ENCODE measurements at places on chromosomes 7 and 10.

- DNase-seq = no peak
These were observed 458.1 kb downstream of the RPS24 start for GRCh38 chr10:78491812-78492211.

- no peak for DNase-seq
These were observed 250.5 kb downstream of the SDK1 start for GRCh38 chr7:3551536-3551935.

GRCh38 chr10:104122225-104123107 is 495 bp downstream of the SFR1 start:
- DNase-seq = peak; percentile 48

DNA sequence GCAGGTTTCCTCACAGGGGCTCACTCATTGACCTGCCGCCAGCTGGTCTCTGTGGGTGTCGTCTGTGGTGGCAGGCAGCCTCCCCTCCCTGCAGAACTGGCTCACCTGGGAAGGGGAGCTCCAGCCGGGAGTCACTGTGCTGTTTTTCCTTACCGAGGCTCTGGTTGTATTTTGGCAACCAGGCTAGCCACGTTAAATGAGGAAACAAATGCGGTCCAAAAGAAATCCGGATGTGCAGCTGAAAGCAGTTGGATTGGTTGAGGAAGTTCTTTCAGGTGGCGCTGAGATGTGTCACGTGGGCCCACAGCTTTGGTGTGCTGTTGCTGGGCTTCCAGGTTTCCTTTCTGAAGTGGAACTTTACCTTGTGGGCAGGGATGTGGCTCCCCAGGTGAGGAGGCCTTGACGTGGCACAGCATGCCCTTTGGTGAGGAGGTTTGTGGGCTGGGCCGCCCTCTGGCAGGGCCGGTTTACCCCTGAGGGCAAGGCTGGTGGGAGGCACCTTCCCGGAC is 14.2 kb downstream of the MTURN start:
- peak; percentile 56 for DNase-seq

- no peak for DNase-seq
These were observed 291.1 kb downstream of the BBS9 start for GRCh38 chr7:33420311-33420940.

- peak; percentile 38 for DNase-seq
These were observed 153.3 kb downstream of the STK31 start for GRCh38 chr7:23863209-23863787.

GRCh38 chr10:132152896-132153580 is 33.7 kb upstream of the DPYSL4 start:
- DNase-seq = no peak

Data from activated CD4-positive, alpha-beta T cell treated with anti-CD3 and anti-CD28 coated beads for 36 hours (primary cell).